ENCODE measurements at places on chromosomes 3 and 15.

DNA sequence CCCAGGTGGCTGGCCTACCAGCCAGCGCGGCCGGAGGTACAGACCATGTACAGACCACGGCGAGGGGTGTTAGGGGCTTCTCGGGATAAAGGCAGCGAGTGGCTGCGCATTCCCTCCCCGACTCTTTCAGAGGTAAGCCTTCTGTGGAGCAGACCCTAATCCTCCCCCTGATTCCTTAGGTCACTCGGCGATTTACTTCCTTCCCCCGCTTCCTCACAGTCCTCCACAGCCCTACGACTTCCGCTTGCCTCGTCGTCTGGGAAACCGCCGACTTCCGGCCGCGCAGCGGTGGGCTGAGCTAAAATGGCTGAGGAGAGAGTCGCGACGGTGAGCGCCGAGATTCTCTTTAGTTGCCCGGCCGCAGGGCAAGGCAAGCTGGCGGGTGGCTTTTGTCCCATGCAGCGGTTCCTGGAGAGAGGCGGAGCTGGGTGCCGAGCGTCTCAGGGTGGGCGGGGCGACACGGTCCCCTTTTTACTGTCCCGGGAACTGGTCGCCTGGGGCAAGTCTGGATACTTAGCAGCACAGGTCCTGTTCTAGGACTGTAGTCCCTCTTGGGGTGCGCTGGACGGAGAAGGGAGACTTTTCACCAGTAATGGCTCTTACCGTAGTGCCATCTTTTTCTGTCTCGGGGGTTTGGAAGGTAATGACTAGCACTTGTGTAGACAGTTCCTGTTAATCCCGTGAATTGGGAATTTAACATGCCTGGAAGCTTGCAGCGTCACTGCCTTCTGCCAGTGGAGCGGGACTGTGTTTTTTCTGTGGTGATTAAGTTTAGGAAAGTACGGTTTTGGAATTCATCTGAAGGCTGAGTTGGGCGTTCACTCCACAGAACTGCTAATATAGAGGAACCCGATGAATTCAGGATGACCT, at the start of the genes BBS4 and HIGD2B:
BBS4 (plus strand) TSS at position 283 of the 870 bp plus-strand sequence; CDS start at position 304, 21 bp downstream.
HIGD2B (minus strand) TSS at position 258 of the 870 bp plus-strand sequence. CDS start 9,808 bp downstream, outside the sequence.
- DNase-seq, result peak; percentile 68

- no peak for DNase-seq
These were observed at the start of gene SPRED1 for GRCh38 chr15:38252481-38253350. SPRED1 (plus strand) TSS chr15:38252836; CDS start chr15:38253186, 350 bp downstream.

DNA sequence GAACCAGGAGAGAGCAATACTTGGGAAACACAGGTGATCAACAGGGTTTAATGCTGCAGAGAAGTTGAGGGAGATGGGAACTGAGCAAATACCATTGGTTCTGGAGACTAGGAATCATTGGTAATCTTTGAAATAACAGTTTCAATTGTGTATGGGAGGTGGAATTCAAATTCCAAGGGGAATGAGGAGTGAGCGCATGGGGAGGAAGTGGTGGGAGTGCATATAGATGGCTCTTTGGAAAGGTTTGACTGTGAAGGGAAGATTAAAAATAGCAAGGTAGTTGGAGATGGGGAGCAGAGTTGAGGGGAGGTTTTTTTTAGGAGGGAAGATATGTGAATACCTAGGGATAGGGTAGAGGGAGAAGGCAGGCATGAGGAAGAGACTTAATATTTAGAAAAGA, 51.1 kb upstream of the ROPN1 start:
- DNase-seq, result no peak

DNA sequence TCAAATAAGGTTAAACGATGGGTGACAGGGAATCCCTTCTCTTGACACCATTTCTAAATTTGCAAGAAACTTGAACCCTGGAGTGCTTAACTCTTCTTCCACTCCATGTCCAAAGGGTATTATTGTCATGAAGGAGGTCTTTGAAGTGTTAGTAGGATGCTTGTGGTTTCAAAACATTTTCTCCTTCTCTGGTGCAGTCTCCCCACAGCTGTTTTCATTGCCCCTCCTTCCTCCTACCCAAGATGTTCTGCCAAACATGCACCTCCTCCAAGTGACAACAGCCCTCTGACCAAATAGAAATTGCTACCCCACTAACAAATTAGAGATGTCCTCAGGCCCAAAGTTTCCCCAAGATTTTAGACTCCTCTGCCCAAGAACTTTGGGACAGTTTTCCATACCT, 151.4 kb downstream of the POLR2M start:
- DNase-seq, result no peak

- no peak for DNase-seq
These were observed 196.2 kb downstream of the TUSC7 start for GRCh38 chr3:116905794-116906193.

DNA sequence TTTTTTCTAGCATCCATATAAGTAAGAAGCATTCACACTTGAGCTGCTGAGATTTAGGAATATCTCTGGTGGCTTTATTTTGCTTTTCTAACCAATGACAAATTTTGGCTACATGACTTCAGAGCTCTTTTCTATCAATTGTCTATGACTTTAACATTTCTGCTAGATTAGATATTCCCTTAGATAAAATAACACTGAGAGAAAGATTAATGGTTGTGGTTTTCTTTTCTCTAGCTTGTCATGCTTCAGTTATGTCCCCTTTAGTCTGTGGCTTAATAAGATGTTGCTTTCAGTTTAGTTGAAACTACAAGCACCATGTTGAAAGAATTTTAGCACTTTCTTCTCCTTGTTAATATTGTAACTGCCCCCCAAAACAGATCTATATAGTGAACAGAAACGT, 665.6 kb upstream of the CCDC54 start:
- DNase-seq, result no peak

All from HuH-7.5 (cell line).